ENCODE measurements at places on chromosomes 1 and 21. TPM values are rescaled to one million over a fixed set of nuclear protein-coding genes. Genes with fewer than 3 reads are reported as not detected.

BARHL2 gene
- not detected for total RNA-seq

AADACL4 gene
- 0.79 TPM for total RNA-seq

OR6N1 gene
- total RNA-seq = not detected

SELL gene
- total RNA-seq = 12.3 TPM

CTNNBIP1 gene
- 33.6 TPM for total RNA-seq

NOS1AP gene
- total RNA-seq = 2.1 TPM
